CD8-positive, alpha-beta memory T cell (primary cell): ENCODE measurements at places on chromosomes 4 and X.

DNA sequence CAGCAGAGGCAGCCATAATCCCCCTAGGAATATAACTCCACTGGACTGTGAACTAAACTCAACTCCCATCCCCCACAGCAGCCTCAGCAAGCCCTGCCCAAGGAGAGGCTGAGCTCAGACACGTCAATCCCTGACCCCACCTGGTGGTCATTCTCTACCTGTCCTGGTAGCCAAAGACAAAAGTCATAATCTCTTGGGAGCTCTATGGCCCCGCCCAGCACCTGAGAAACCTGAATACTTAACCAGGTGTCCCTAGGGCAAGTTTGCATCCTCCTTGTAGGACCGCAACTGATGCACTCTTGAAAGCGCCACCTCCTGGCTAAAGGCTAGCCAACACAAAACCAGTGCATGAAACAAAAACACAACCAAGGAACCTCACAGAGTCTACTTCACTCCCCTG, 18.4 kb downstream of the CT47B1 start:
- DNase-seq = no peak

DNA sequence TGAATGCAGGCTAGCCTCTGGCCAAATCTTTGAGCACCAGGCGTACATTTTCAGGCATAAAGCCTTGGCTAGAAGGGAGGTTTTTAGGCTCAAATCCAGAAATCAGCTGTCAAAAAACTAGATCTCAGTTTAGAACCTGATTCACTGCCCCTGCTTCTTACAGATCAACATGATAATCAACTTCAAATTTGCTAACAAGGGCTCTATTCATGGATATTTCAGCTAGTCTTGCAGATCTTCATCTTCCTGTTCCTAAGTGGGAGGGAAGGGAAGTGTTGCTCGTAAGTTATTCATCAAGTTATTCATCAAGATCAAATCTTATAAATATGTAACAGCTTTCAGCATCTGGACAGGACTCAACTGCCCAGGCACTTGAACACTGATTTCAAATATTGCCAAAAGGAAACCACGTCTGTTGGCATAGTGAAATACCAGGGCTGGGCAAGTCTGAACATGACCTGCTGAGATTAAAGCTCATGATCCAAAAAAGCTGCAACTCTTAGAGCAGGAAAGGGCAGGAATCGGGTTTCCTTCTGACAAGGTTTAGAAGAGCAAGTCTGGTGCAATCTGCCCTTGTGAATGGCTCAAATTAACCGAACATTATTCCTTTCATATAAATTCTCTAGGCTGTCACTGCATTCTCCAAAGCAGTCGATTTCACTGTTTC, 200.3 kb downstream of the PDGFC start:
- DNase-seq = no peak

- no peak for DNase-seq
These were observed 4.3 kb upstream of the IL21 start for GRCh38 chr4:122625156-122625555.

DNA sequence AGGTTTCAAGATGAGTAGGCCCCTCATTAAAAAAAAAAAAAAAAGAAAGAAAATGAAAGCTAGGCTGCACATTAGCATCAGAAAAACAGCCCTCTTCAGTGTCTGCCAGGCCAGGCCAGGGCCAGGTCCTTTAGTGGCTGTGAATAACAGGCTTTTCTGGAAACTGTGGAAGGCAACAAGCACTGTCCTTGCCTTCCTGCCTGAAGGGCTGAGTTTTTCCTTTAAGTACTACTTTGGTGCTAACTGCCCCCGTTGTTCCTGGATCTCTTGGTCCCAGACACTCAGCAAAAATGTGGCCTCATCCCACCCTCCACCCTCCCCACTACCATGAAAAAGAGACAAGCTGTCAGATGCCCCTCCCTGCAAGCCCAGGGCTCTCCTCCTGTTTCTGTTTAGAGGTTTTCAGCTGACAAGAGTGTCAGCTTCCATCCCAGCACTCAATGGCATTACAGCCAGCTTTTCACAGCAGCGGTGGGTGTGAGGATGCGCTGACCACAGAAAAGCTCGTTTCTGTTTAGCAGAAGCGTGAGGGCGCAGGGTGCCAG, 174.2 kb downstream of the NHS start:
- no peak for DNase-seq

DNA sequence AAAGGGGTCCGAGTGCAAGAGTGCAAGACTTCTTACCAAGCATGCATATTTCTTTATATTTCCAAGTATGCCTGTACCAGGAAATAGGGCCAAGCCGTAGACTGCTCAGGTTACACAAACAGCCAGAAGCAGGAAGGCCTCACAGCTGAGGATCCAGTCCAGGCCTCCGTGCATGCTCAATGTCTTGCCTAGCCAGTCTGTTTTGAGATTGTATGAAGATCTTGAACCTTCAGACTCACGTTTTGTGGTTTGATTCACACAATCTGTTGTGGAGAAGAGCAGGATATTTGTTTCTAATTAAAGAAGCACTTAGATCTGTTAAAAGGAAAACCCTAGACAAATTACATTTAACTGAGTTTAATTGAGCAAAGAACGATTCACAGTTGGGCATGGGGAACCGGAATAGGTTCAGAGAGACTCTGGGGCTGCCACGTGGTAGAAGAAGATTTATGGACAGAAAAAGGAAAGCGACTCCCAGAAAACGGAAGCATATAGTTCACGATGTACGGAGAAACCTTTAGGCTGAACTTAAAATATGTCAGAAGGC, 1.2 kb downstream of the MGST2 start:
- DNase-seq = no peak

DNA sequence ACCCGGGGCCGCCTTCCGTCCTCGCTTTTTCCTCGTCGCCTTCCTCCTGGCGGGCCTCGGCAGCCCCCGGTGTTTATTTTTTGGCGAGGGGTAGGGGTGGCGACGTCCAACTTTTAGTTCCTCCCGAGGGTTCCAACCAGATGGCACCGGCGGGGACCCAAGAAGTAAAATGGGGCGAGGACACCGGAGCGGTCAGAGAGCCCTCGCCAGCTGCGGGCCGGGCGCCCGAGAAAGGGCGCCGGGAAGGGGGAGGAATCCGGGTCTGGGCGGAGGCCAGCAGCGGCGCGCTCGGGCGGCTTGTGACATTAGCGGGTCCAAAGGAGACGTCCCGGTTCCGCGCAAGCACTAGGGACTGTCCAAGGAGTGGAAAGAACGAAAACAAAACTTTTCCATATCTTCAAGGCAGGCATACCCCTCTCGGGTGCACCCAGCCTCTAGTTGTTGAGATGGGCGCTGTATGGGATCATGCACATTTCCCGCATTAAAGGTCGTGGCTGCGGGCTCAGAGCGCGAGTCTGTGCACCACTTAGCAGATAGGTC, 691 bp upstream of the USP46 start:
- DNase-seq = no peak

GRCh38 chr4:59644765-59645164, 1555.4 kb upstream of the ADGRL3 start:
- no peak for DNase-seq
